ENCODE measurements at places on chromosomes 1 and 21. TPM values are rescaled to one million over a fixed set of nuclear protein-coding genes. Genes with fewer than 3 reads are reported as not detected.

HRNR gene
- 2.2 TPM for total RNA-seq

PLA2G2D gene
- total RNA-seq, result not detected

GRCh38 chr1:187948170-187948794 lies 1119.5 kb downstream of the PLA2G4A start:
- DNase-seq, result no peak

DNA sequence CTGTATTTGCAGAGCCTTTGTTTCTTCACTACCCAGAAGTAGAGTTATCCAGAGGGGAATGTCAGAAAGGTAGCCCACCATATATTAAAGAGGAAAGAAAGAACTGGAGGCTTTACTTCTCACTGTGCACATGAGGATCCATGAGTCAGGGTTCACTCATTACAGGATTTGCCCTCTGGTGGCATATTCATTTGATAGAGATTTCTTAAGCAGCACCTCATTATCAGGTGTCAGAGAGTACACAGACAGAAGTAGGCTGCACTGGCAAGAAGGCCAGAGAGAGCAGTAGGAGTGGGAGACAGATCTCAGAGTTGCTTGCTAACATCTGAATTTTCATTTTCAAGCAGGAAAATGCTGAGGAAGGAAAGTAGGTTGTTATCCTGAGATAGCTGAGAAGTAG lies 123.8 kb downstream of the PIK3R3 start:
- no peak for DNase-seq

- no peak for DNase-seq
Observed at GRCh38 chr1:219882755-219883154, 45.6 kb downstream of the SLC30A10 start.

DNA sequence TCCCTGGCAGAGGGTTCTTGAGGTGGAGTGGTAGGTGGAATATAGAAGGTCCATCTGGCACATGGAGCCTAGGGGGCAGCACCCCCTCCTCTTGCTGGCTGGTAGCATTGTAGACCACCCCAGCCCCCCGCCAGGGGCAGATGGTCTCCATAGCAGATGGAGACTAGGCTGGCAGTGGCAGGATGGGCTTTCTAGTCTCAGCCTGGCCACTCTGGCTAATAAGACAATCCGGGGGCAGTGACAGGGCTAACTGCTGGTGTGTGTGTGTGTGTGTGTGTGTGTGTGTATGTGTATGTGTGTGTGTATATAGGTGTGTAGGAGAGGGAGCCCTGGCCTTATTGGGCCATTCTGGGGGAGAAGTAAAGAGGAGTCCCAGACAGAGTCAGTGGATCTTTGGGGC lies 16.1 kb downstream of the UTP11 start:
- no peak for DNase-seq
